Thyroid gland (tissue), 4 donors: ENCODE measurements at places on chromosomes 1 and 21. TPM values are rescaled to one million over a fixed set of nuclear protein-coding genes. Genes with fewer than 3 reads are reported as not detected.

- peaks cover 34% of the 10 kb centered on the region for H3K36me3 ChIP-seq
- DNase-seq = no peak
- no peak overlapping the region for H3K4me3 ChIP-seq
- no peaks in the 10 kb centered on the region for H3K27me3 ChIP-seq
- H3K27ac ChIP-seq = peak overlapping the region; percentile 62
Observed at GRCh38 chr1:226157761-226158316, 28.7 kb downstream of the ACBD3 start.

GRCh38 chr1:23438545-23438944, 14.0 kb upstream of the TCEA3 start:
- H3K4me3 ChIP-seq = no peak overlapping the region
- no peaks in the 10 kb centered on the region for H3K27me3 ChIP-seq
- no peak for DNase-seq
- no peak overlapping the region for H3K27ac ChIP-seq
- peaks cover 21% of the 10 kb centered on the region for H3K36me3 ChIP-seq

GRCh38 chr1:106063510-106063909, 993.0 kb upstream of the PRMT6 start:
- H3K36me3 ChIP-seq = no peaks in the 10 kb centered on the region
- no peaks in the 10 kb centered on the region for H3K4me1 ChIP-seq
- DNase-seq = no peak
- H3K4me3 ChIP-seq = no peak overlapping the region
- H3K27me3 ChIP-seq = no peaks in the 10 kb centered on the region

- H3K27me3 ChIP-seq = no peaks in the 10 kb centered on the region
- no peaks in the 10 kb centered on the region for H3K36me3 ChIP-seq
- no peak for DNase-seq
- no peak overlapping the region for H3K27ac ChIP-seq
Observed at GRCh38 chr1:233224311-233224710, 71.2 kb downstream of the PCNX2 start.

GRCh38 chr1:192904438-192904895, 95.6 kb downstream of the RGS2 start:
- H3K4me1 ChIP-seq = no peaks in the 10 kb centered on the region
- no peak overlapping the region for H3K4me3 ChIP-seq
- no peaks in the 10 kb centered on the region for H3K27me3 ChIP-seq
- H3K36me3 ChIP-seq = no peaks in the 10 kb centered on the region

Gene ADGRL2
- 110 TPM for total RNA-seq

- DNase-seq = peak; percentile 82
- H3K27me3 ChIP-seq = no peaks in the 10 kb centered on the region
- peak within 1 kb of the TSS; percentile 80 for H3K4me3 ChIP-seq
- peaks cover 3% of the 10 kb centered on the region for H3K4me1 ChIP-seq
- no peaks in the 10 kb centered on the region for H3K36me3 ChIP-seq
Observed at GRCh38 chr1:220527908-220528678, at the start of gene MARK1. MARK1 (plus strand) TSS chr1:220528136; CDS start chr1:220528823, 687 bp downstream.

Gene RGS13
- total RNA-seq = not detected
